ENCODE measurements at places on chromosomes 3 and 15. TPM values are rescaled to one million over a fixed set of nuclear protein-coding genes. Genes with fewer than 3 reads are reported as not detected.

The VGLL3 gene
- total RNA-seq, result 10.9 TPM

The SAMMSON gene
- total RNA-seq, result not detected

The LDHAL6B gene
- not detected for total RNA-seq

The LINGO1 gene
- total RNA-seq, result not detected

The IL16 gene
- total RNA-seq, result 3.2 TPM

The IMPG2 gene
- 0.86 TPM for total RNA-seq

The GOLGA6L9 gene
- total RNA-seq, result 1.7 TPM

The DET1 gene
- total RNA-seq, result 3.6 TPM

The WNT7A gene
- not detected for total RNA-seq

The CYP8B1 gene
- not detected for total RNA-seq

Data from bronchial smooth muscle cell (primary cell).